ENCODE measurements at places on chromosomes 3 and 15. TPM values are rescaled to one million over a fixed set of nuclear protein-coding genes. Genes with fewer than 3 reads are reported as not detected.

TTC23 gene
- 15.8 TPM for total RNA-seq

NLGN1 gene
- 0.50 TPM for total RNA-seq

DLL4 gene
- under 0.01 TPM for total RNA-seq

TMEM158 gene
- 40.4 TPM for total RNA-seq

SLC15A2 gene
- total RNA-seq: 0.17 TPM

CLDN1 gene
- 0.59 TPM for total RNA-seq

GNAT1 gene
- total RNA-seq: not detected

CPA3 gene
- 0.50 TPM for total RNA-seq

SLC22A13 gene
- not detected for total RNA-seq

SLC24A5 gene
- not detected for total RNA-seq

OXSM gene
- total RNA-seq: 6.7 TPM

RABL3 gene
- total RNA-seq: 17.8 TPM

TXNRD3 gene
- 6.1 TPM for total RNA-seq

RTP4 gene
- total RNA-seq: not detected

COL6A6 gene
- not detected for total RNA-seq

PAK6 gene
- total RNA-seq: 3.5 TPM

BFSP2 gene
- total RNA-seq: not detected

STAC gene
- 4.3 TPM for total RNA-seq

TMCO5A gene
- total RNA-seq: not detected

CCR2 gene
- total RNA-seq: not detected

MORF4L1 gene
- total RNA-seq: 321 TPM

DYNLT2B gene
- 20.3 TPM for total RNA-seq

ADIPOQ gene
- total RNA-seq: not detected

ZPLD1 gene
- not detected for total RNA-seq

RETNLB gene
- total RNA-seq: not detected

GP5 gene
- total RNA-seq: not detected

SERINC4 gene
- total RNA-seq: 0.15 TPM

MCCC1 gene
- total RNA-seq: 11.9 TPM

HCN4 gene
- not detected for total RNA-seq

ADPRH gene
- total RNA-seq: 2.0 TPM

GOLGA8G gene
- total RNA-seq: not detected

B3GALNT1 gene
- 23.2 TPM for total RNA-seq

CADPS gene
- total RNA-seq: 0.50 TPM

RAD51 gene
- 12.9 TPM for total RNA-seq

SFMBT1 gene
- 9.8 TPM for total RNA-seq

LRRC28 gene
- 23.9 TPM for total RNA-seq

ALDH1A2 gene
- 0.84 TPM for total RNA-seq

SEMA3G gene
- not detected for total RNA-seq

Data from bronchus fibroblast of lung (primary cell).